Daoy (cell line): ENCODE measurements at places on chromosomes 7 and 10. TPM values are rescaled to one million over a fixed set of nuclear protein-coding genes. Genes with fewer than 3 reads are reported as not detected.

Gene TMEM184A
- 1.7 and 5.9 TPM in 2 replicates for total RNA-seq

Gene AQP1
- total RNA-seq: 1.0 and 1.6 TPM in 2 replicates

Gene EFCAB10
- total RNA-seq: 0.17 TPM in 1 of 2 replicates, not detected in the other

Gene AVPI1
- total RNA-seq: 4.4 and 5.7 TPM in 2 replicates

Gene STEAP1B
- 20.2 and 31.4 TPM in 2 replicates for total RNA-seq

Gene C10orf105
- not detected in 2 replicates for total RNA-seq

Gene FAM25C
- total RNA-seq: not detected in 2 replicates

Gene STN1
- total RNA-seq: 13.4 and 16.0 TPM in 2 replicates

Gene GNA12
- 6.3 and 7.5 TPM in 2 replicates for total RNA-seq

Gene LIPM
- total RNA-seq: not detected in 2 replicates

Gene ACTR3C
- 0.06 and 2.7 TPM in 2 replicates for total RNA-seq

Gene LDB1
- total RNA-seq: 18.9 and 20.6 TPM in 2 replicates

Gene SLIT1
- total RNA-seq: 0.11 TPM in 1 of 2 replicates, not detected in the other

Gene ORC5
- total RNA-seq: 94.9 and 98.7 TPM in 2 replicates

Gene CLRN3
- not detected in 2 replicates for total RNA-seq

Gene TRIM74
- total RNA-seq: 0.21 TPM in 1 of 2 replicates, not detected in the other

Gene HMX2
- 1.1 and 1.3 TPM in 2 replicates for total RNA-seq

Gene TMEM229A
- total RNA-seq: not detected in 2 replicates

Gene SGCE
- 21.9 and 31.5 TPM in 2 replicates for total RNA-seq

Gene RBP4
- not detected in 2 replicates for total RNA-seq

Gene MPP7
- total RNA-seq: 1.9 and 2.0 TPM in 2 replicates

Gene ACTL6B
- not detected in 2 replicates for total RNA-seq

Gene UBE2H
- total RNA-seq: 39.1 and 62.4 TPM in 2 replicates

Gene UNCX
- total RNA-seq: not detected in 2 replicates

Gene MRLN
- 0.46 TPM in 1 of 2 replicates, not detected in the other for total RNA-seq

Gene PCLO
- total RNA-seq: 1.3 and 5.1 TPM in 2 replicates

Gene KAZALD1
- 3.0 and 12.2 TPM in 2 replicates for total RNA-seq

Gene OR2A5
- total RNA-seq: not detected in 2 replicates

Gene PNLIPRP2
- not detected in 2 replicates for total RNA-seq

Gene UTF1
- total RNA-seq: not detected in 2 replicates

Gene ACTR1A
- 77.7 and 79.4 TPM in 2 replicates for total RNA-seq

Gene GPR26
- total RNA-seq: 0.11 TPM in 1 of 2 replicates, not detected in the other

Gene TMEM270
- 0.69 and 1.5 TPM in 2 replicates for total RNA-seq

Gene HOXA13
- total RNA-seq: 0.86 and 1.3 TPM in 2 replicates

Gene EBF3
- 1.1 and 3.4 TPM in 2 replicates for total RNA-seq
